Cardiac fibroblast (primary cell): ENCODE measurements at places on chromosomes 6 and 20.

GRCh38 chr6:25387911-25388310, 108.7 kb downstream of the CARMIL1 start:
- DNase-seq, result no peak

GRCh38 chr6:135182071-135183001, 1.2 kb downstream of the MYB start:
- peak; percentile 16 for DNase-seq

DNA sequence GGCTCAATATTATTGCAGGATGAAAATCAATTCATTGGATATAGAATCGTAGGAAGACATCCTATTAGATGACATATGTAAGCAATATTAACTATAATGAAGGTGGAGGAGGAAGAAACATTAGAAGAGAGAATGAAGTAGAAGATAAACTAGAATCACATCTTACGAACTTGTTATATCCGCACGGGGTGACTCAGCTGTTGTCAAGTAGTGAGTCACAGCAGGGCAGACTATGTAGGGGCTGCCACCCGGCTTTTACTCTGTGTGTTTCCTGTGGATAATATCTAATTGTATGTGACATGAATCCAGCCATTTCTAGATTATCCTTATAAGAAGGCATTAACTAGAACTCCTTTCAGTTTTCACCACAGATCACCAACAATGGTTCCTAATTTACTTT, 520.2 kb downstream of the DOK5 start:
- DNase-seq, result no peak

DNA sequence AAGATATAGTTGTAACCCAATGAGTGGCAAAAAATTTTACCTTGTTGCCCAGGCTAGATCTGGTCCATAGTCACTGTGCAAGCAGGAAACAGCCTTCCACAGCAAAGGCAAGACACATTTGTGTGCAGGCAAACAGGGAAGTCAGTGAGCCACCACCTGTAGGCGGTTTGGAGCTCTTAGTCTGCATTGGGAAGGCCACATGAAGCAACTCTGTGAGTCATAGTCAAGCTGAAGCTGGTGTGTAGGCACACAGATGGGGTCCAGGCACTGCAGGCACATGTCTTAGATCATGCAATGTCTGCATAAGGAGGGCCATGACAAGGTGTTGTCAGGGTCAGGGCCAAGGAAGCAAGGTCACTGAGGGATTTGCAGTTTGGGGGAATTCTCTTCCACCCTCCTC, 543.2 kb upstream of the EPHA7 start:
- no peak for DNase-seq

- DNase-seq, result no peak
Observed at GRCh38 chr6:70131528-70131927, 171.4 kb downstream of the COL9A1 start.

DNA sequence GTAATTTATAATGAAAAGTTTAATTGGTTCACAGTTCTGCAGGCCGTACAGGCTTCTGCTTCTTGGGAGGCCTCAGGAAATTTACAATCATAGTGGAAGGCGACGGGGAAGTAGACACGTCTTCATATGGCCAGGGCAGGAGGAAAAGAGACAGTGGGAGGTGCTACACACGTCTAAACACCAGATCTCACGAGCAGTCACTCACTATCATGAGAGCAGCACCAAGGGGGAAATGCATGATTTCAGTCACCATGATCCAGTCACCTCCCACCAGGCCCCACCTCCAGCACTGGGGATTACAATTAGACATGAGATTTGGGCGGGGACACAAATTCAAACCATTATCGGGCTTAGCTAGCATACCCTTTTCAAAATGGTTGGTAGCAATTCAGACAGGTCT, 41.2 kb downstream of the EIF2S2 start:
- no peak for DNase-seq

- DNase-seq, result peak; percentile 70
Observed at GRCh38 chr20:2206957-2207769, 88.6 kb upstream of the TGM3 start.

GRCh38 chr6:131213501-131213990, 78.3 kb downstream of the AKAP7 start:
- DNase-seq, result peak; percentile 77

- DNase-seq, result no peak
Observed at GRCh38 chr6:131331151-131331550, 195.9 kb downstream of the AKAP7 start.

GRCh38 chr6:74932232-74932888, 273.5 kb downstream of the COL12A1 start:
- no peak for DNase-seq

- DNase-seq, result no peak
Observed at GRCh38 chr6:356828-357251, 34.7 kb upstream of the IRF4 start.

GRCh38 chr6:90288404-90288803, 8.2 kb downstream of the BACH2 start:
- no peak for DNase-seq

- DNase-seq, result no peak
Observed at GRCh38 chr6:155778336-155778735, 322.7 kb upstream of the NOX3 start.

DNA sequence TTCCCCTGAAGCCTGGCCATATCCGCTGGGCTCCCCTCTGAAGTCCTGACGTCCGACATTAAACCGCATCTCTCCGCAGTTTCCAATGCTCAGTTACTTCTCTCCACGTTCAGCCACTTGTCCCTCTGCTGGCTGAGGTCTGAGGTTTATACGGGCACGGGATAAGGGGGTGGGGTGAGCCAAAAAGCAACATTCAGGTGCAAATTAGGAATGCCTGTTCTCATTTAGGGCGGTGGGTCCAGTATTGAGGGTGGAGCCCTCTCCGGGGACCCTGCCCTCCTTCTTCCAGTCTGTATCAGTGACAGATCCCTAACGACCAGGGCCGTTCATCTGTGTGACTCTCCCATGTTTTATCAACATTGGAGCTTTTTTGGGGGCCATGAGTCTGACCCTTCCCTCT, 1454.4 kb downstream of the HACE1 start:
- DNase-seq, result no peak

DNA sequence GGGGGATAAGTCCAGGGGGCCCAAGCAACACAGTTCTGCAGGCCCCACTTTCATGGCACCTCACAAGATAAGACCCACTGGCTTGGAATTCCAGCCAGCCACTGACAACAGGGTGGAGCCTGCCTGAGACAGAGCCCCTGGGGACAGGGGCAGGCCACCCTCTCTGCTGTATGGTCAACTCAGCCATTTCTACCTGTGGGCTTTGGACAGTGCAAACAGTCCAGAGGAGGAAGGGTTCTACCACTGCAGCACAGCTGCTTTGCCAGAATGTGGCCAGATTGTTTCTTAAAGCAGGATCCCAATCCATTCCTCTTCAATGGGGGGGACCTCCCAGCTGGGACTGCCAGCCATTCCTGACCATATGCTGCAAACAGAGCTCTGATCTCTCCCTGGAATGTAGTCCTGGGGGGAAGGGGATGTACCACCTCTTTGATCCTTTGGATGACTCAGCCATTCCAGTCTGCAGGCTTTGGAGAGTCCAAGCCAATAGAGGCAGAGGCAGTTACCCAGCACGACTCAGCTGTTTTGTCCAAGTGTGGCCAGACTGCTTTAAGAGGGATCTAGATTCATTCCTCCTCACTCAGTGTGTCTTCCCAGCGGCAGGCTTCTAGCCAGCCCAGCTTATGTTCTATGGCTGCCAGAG, 842.2 kb downstream of the EPHA7 start:
- peak; percentile 2 for DNase-seq

- no peak for DNase-seq
Observed at GRCh38 chr6:168524571-168525001, 83.6 kb downstream of the SMOC2 start.

GRCh38 chr20:37053230-37053950, 42.4 kb downstream of the RBL1 start:
- DNase-seq, result peak; percentile 7
